T-helper 2 cell (primary cell): ENCODE measurements at places on chromosomes 12 and 14.
A peak's percentile ranks its signal among the peaks of the same experiment; 100 is the strongest.

DNA sequence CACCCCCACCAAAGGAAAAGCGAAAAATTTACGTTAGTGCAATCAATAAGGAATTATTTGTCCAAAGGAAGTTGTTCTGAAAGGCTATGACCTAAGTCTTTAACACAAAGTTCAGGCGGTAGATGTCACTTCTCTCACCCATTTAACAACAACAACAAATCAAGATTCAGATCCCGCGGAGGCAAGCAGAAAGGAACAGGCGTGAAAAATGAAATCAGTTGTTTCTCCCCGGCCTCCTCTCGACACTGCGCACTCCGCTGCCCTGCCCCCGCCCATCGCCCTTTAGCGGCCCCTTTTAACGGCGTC is 1.4 kb downstream of the DENND5B start:
- no peak for DNase-seq

GRCh38 chr12:87317302-87317701 is 711.9 kb downstream of the C12orf50 start:
- DNase-seq: no peak

- peak; percentile 63 for DNase-seq
These were observed 107.7 kb downstream of the ARF6 start for GRCh38 chr14:50000380-50001150.

DNA sequence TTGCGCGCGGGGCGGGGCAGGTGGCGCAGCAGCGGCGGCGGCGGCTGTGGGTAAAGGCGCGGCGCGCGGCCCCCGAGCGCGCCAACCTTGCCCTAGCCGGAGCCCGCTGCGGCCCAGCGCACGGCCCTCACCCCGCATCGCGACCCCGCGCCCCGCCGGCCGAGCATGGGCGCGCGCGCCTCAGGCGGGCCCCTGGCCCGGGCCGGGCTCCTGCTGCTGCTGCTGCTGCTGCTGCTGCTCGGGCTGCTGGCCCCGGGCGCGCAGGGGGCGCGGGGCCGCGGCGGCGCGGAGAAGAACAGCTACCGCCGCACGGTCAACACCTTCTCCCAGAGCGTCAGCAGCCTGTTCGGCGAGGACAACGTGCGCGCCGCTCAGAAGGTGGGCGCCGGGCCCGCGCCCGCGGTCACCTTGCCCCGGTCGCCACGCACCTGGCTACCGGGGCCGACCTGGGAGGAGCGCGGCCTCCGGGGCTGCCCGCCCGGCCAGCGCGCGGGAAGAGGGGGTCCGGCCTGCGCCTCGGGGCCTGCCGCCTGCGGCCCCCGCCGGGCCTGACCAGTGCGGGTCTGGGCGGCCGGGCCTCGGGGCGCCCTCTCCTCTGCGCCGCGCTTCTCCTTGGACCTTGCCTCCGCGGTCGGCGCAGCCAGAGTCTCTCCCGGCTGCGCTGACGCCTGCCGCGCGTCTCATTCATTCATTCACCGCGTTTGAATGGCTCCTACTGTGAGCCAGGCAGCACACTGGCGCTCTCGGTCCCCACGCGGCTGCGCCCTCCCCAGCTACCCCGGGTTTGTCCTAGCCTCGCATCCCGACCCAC is at the start of gene BRI3BP:
BRI3BP (plus strand) TSS at position 20 of the 811 bp plus-strand sequence; CDS start at position 166, 146 bp downstream.
- DNase-seq: no peak

GRCh38 chr12:45598761-45599160 is 130.7 kb upstream of the ARID2 start:
- DNase-seq: no peak

- no peak for DNase-seq
These were observed 910.7 kb upstream of the MDGA2 start for GRCh38 chr14:48586099-48586498.

DNA sequence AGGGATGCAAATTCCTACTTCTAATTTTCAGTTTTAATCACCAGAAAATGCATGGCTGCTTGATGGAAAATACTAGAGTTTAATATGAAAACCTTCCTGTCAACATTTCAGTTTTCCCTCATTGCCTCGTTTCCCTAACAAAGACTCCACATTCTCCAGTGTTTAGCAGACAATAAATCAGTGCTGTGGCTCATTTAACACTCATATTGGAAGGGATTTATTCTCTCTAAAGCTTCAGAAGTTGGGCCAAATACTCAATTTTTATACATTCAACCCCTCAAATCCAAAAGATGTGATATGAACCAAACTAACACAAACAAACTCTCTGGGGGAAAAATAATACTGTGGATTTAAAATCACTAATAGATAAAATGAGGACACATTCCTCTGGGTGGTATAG is 482.5 kb downstream of the FLRT2 start:
- no peak for DNase-seq

- DNase-seq: no peak
These were observed 29.5 kb downstream of the SLC25A21 start for GRCh38 chr14:37142835-37143401.

DNA sequence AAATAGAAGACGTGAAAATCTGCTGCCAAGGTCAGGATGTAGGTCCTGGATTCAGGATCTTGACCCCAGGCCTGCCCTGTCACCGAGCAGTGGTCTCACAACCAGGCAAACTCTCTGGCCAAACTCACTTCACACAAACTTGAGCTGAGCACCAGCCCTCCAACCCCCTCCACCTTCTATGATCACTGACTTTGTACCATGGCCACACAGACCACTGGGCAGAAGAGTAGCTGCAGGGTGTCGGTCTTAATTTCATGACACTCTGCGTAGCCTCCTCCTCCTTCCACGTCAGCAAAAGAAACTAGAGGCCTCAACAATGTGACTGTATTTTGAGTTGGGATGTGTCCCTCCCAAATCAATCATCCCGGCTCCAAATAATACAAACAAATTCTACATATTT is 7.2 kb upstream of the TBX3 start:
- DNase-seq: no peak
